ENCODE measurements at places on chromosomes 1 and 21.

DNA sequence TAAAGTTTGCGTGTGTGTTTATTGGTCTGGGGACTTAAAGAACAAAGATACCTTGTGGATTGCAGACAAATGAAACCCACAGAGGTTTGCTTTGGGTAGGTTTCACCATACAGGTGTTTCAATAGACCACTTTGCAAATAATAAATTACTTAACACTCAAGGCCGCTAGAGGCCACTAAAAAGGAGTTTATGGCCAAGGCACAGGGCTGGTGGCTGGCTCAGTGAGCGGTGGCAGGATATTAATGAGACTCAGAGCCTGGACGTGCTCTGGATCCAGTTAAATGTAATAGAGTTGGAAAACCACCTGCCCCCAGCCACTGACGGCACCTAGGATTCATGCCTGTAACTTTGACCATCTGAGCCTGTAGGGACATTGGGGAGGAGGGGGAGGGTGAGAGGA, 44.5 kb downstream of the LRRC38 start:
- peak; percentile 42 for DNase-seq

- DNase-seq, result no peak
Observed at GRCh38 chr1:64540265-64540791, 70.4 kb downstream of the CACHD1 start.

DNA sequence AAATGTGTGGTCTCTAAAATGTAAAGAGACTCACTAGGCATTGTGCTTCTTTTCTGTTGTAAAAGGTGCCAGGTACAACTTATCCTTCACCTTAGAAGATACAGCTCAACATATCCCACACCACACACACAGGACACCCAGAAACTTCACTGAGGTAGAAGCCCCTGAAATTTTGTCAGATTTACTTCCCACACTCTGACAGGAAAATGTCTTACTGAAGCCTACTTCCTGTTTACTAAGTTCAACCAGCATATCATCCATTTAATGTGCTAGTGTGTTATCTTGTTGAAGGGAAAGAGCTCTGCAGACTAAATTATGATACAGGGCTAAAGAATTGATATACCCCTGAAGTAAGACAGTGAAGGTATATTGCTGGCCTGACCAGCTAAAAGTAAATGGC, 39.9 kb upstream of the INSL5 start:
- DNase-seq, result no peak

GRCh38 chr1:244050835-244051444, at the start of gene ZBTB18:
ZBTB18 (plus strand) TSS chr1:244051283; CDS start chr1:244051432, 149 bp downstream.
- no peak for DNase-seq

- peak; percentile 32 for DNase-seq
Observed at GRCh38 chr1:65958561-65959350, 166.1 kb downstream of the PDE4B start.

DNA sequence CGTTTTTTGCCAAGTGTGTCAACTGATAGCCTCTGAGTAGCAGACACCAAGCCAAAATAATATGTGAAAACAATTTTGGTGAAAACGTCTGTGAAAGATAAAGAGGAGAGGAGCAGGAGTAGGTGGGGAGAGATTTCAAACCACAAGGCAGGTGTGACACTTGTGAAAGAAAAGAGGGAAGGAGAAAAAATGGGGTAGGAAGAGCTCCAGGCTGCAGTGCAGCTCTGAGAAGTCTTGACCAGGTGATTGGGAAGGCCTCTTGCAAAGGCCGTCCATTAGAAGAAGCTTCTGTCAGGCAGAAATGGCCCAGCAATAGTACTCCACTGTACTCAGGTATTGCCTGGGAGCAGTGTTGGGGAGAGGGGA, 10.6 kb upstream of the RAVER2 start:
- DNase-seq, result no peak

GRCh38 chr1:246638941-246639655, 72.8 kb downstream of the CNST start:
- DNase-seq, result no peak

- DNase-seq, result no peak
Observed at GRCh38 chr1:157955857-157956256, 37.6 kb upstream of the KIRREL1 start.

GRCh38 chr1:54842206-54842915, 41.2 kb upstream of the TTC22 start:
- DNase-seq, result no peak

DNA sequence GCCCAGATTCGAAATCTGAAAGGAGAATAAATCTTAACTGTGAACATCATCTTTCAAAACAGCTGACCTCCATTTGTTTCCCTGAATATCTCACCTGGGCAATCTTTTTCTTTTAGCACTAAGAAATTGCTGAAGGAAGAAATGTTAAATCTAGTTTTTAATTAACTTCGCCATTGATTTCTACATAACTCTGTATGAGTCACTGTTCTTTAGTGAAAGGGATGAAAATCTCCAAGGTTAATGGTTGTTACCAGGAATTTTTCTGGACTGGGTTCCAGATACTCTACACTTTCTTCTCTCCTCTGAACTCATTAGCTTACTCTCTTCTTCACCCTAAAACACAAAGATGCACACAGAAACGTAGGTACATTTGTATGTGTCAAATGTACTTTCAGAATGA, 235.7 kb downstream of the BACH1 start:
- no peak for DNase-seq

Data from RWPE1 (cell line).